ENCODE measurements at places on chromosomes 7 and 10. TPM values are rescaled to one million over a fixed set of nuclear protein-coding genes. Genes with fewer than 3 reads are reported as not detected.

The BTBD16 gene
- total RNA-seq: not detected

The FGFR2 gene
- total RNA-seq: 0.10 TPM

The PRSS37 gene
- not detected for total RNA-seq

The FZD8 gene
- 14.9 TPM for total RNA-seq

All from mammary microvascular endothelial cell (primary cell).